ENCODE measurements at places on chromosomes 13 and 19.

DNA sequence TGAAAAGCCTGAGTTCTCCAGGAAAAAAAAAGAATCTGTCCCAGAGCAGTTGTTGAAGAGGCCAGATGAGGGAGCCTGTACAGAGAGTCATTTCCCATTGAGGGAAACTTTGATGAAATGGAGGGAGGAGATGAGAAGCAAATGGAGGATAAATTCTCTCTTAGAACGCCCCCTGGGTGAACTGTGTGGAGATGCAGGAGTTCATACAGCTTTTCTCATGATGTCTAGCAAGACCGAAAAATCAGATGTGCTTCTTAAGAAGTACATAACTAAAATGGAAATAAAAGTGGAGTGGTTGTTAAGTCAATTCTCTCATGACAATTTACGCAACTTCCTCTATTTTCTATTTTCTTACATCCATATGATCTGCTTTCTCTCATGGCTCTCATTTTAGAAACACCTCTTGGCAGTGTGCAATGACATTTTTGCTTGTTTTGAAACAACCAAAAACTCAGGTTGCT is 1263.1 kb downstream of the PCDH9 start:
- DNase-seq, result peak; percentile 3

- peak; percentile 81 for DNase-seq
These were observed at the start of gene STK11 for GRCh38 chr19:1205114-1206099. STK11 (plus strand) TSS chr19:1205778; CDS start chr19:1206914, 1,136 bp downstream.

DNA sequence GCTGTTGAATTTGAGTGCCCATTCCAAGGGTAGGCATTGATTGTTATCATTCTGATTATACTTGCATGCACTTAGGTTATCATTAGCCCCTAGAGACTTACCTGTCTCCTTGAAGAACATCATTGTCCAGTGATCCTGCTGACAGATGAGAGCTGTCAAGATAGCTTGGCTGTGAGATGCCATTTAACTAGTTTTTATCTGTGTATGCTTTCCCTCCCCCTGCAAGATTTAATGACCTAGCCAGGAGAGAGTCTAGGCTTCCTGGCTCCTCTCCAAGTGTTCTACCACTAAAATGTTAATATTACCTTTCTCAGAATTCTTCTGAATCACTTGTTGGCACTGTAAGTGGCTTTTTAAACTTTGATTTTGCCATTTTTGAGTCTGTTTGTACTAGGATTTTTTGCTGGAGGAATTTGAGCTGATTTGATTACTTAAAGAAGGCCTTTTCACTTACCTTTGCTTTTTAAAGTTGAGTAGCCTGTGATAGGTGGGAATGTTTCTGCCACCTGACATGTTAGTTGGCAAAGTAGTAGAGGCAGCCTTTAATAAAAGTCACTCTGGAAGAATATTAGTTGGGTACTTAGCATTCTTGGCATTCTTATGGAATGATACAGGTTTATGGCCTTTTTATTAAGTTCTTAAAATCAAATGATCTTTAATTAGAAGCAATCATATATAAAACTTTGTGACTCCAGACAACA is 41.1 kb downstream of the ARHGAP35 start:
- no peak for DNase-seq

DNA sequence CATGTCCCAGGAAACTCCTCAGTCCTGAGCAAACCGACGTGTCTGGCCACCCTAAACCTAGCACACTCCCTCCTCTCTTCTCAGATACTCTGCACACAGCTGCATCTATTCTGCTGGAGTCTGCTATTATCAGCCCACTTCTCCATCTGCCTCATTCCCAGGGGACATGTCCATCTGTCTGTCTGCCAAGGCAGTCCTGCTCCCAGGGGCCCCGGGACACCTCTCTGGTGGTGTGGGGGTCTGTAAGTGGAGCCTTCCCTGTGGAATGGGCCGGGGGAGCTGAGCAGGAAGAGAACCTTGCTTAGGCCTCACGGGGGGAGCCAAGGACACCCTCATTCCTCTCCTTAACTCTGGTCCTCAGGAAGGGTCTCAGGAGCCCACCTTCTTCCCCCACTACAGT is 72.7 kb downstream of the ERICH6B start:
- no peak for DNase-seq

- DNase-seq, result no peak
These were observed 369.7 kb downstream of the COG6 start for GRCh38 chr13:40024967-40025714.

DNA sequence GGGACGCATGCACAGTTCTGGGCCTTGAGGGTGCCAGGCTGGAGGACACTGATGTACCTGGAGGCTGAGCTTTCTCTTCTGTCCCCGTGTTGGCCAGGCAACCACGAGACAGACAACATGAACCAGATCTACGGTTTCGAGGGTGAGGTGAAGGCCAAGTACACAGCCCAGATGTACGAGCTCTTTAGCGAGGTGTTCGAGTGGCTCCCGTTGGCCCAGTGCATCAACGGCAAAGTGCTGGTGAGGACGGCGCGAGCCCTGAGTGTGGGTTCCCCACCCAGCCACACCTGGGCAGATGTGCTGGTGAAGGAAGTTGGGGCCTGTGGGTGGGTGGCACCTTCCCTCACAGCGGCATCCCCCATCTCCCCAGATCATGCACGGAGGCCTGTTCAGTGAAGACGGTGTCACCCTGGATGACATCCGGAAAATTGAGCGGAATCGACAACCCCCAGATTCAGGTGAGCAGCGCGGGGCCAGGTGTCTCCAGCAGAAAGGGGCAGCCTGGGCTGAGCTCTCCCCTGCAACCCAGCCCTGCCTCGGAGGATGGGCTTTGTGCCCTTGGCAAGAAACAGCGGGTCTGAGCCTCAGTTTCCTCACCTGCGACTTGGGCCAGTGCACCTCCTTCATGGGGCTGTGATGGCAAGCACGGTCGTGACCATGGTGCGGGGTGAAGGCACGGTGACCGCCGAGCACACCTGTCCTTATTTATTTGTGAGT is 26.2 kb downstream of the CCDC8 start:
- DNase-seq, result no peak
